H9 (cell line): ENCODE measurements at places on chromosomes 16 and 17. TPM values are rescaled to one million over a fixed set of nuclear protein-coding genes. Genes with fewer than 3 reads are reported as not detected.

DNA sequence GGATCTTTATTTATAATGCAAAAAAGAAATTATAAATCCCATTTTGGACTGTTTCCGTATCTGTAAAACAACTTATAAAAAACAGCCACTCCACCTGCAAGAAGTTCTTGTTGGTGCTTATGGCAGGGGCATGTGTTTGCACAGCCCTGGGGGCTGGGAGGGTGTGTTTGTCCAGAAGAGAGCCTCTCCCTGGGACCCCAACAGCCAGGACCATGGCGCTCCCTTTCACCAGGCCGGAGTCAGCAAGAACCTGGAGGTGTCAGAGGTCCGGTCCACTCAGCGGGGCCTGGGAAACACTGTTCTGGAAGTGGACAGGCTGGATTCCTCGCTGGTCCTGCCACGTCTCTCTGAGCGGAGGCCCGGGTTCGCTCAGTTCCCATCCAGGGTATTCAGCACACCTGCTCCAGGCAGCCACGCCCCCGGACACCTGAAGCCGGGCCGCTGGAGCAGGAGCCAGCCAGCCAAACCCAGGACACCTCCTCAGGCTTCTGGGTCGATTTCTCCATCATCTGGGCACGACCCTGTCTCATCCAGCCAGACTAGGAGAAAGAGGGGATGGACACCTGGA, 18.9 kb upstream of the GINS2 start:
- no peak for DNase-seq

- no peak for DNase-seq
Measured at GRCh38 chr17:77385750-77386501, 245.2 kb downstream of the SEC14L1 start.

DNA sequence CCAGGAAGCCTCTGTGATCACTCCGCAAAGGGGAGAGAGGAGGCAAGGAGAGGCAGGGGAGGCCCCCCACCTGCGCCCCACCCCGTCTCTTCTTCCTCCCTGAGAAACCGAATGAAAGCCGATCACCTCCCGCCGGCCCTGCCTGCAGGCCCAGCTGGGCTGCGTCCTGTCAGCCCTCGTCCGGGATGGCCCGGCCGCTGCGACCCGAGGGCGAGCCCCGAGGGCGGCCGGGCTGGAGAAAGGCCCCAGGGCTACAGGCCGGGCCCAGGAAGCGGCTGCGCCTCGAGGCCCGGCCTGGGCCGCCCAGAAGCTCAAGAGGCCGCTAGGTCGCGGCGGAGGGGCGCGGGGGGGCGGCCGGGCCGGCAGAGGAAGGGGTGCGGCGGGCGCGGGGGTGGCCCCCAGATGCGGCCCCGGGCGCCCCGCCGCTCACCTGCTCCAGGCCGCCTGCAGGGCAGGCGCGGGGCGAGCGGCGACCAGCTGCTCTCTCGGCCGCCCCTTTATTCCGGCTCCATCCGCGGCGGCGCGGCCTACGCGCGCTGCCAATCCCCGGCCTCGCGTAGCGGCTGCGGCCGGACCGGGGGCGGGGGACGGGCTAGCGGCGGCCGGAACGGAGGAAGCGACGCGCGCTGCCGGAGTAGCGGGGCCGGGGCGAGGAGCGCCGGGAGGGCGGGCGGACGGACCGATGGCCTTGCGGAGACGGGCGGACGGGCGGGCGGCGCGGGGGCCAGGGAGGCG, at the start of gene ZNF319:
TSS of gene ZNF319 (minus strand) at position 702 of the 735 bp plus-strand sequence. CDS start 2,407 bp downstream, outside the sequence.
- DNase-seq: no peak

DNA sequence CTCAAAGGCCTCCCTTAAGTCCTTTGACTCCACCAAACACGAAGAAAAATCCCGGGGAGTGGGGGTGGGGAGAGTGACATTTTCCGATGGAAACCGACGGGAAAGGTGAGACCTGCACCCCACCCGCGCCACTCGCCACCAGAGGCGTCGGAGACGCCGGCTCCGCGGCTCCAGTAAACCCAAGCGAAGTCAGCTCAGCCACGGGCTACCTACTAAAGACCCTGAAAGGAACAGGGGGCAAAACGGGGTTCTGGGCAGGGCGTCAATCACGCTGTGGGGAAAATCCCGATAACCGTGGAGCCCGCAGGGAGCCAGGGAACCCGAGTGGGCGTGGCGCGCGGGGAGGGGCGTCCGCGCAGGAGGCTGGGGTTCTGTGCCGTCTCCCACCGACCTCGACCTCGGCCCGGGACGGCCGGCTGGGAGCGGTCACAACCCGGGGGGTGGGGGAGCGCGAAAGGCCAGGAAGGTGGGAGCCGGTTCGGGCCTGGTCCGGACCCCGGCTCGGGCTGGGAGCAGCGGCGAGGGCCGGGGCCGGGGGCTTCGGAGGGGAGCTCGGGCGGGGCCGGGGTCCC, 565 bp downstream of the WDR45B start:
- DNase-seq: no peak

DNA sequence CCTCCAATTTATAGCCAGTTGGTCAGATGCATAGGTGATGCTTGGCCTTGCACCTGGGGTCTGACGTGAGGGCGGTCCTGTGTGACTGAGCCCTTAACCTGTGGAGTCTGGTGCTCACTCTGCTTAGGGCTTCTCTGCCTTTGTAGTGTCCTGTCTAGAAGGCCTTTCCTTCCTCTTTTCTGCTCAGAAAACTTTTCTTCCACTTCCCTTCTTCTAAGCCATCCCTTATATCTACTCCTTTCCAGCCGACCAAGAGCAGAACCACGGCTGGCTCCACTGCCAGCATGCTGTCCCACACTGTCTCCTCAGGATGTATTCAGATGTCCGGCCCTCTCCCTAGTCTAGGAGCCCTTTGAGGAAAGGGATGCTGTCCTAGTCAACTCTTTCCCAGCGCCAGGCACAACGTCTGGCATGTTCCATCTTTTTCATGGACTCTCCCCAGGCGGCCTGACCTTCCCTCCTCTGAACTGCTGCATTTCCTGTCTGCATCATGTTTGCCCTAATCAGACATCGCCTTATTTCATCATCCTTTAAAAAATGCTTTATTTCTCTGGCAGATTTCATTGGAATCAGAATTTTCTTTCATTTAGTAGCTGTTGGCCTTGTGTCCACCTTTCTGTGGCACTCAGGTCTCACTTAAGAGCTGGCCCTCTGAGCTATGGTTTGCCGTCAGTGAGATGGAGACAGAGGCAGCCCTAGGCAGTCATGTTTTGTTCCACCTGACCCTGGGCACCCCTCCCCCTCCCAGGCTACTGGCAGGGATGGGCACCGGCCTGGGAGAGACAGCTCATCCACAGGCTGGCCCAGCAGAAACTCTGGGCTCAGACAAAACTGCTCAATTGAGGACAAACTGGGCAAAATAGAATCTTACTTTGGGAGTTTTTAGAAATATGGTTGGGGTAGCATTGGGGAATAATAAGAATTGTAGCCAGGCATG, 15.5 kb upstream of the BRCA1 start:
- DNase-seq: no peak

DNA sequence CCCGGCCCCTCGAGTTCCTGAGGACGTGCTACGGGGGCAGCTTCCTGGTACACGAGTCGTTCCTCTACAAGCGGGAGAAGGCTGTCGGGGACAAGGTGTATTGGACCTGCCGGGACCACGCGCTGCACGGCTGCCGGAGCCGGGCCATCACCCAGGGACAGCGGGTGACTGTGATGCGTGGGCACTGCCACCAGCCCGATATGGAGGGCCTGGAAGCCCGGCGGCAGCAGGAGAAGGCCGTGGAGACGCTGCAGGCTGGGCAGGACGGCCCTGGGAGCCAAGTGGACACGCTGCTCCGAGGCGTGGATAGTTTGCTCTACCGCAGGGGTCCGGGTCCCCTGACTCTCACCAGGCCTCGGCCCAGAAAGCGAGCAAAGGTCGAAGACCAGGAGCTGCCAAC, 21.4 kb downstream of the FLYWCH1 start:
- no peak for DNase-seq

ABCA3 gene
- total RNA-seq: 8.0 and 9.5 TPM in 2 replicates

DNA sequence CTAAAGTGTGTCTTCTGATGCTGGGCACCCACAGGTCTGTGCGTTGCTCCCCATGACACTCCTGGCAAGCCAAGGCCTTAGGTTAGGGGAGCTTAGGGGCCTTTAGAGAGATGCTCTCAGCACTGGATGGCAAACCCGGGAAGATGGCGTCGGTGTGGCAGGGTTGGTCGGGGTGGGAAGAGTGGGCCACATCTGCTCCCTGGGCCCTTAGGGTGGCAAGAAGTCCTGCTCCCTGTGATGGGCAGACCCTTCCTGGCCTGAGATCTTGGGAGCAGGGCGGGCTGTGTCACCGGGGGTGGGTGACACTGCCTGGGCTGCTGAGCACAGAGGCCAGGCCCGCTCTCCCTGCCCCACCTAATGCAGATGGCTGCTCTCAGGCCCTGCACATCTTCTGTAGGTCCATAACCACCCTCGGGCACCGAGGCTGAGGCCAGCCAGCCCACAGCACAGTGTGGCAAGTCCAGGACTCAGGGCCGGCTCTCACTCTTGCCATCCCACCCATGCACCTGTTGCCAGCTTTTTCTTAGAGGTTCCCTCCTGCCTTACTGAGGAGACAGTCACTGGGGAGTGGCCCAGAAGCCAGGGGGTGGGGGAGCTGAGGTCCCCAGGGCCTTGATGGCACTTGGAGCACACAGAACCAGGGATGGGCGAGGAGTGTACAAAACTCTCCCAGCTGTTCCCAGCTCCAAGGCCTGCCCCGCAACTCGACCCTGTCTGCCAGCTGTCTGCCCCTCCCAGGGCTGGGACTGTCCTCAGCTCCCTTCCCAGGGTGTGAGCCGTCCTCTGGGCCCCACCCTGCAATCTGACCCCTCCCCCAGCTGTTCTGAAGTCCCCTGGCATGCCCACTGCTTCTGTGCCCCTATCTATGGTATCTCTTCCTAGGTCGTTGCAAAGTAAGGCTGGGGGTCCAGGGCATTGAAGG, 4.4 kb upstream of the MTSS2 start:
- DNase-seq: no peak

- no peak for DNase-seq
Measured at GRCh38 chr17:63988127-63988478, 10.0 kb upstream of the PRR29 start.

SLC46A1 gene
- total RNA-seq: 8.7 and 9.1 TPM in 2 replicates

DNAH9 gene
- 0.22 and 0.24 TPM in 2 replicates for total RNA-seq

- DNase-seq: no peak
Measured at GRCh38 chr17:51455211-51455610, 194.9 kb downstream of the UTP18 start.

GRCh38 chr17:2054262-2054511, 716 bp upstream of the HIC1 start:
- no peak for DNase-seq

CDT1 gene
- 74.1 and 79.7 TPM in 2 replicates for total RNA-seq

GRCh38 chr16:1431497-1432270, 806 bp downstream of the PERCC1 start:
- DNase-seq: no peak

- DNase-seq: peak; percentile 99
Measured at GRCh38 chr17:43760254-43760852, 1.8 kb upstream of the SOST start.

GRCh38 chr17:13024526-13025257, 6.9 kb upstream of the ELAC2 start:
- DNase-seq: peak; percentile 92

DNA sequence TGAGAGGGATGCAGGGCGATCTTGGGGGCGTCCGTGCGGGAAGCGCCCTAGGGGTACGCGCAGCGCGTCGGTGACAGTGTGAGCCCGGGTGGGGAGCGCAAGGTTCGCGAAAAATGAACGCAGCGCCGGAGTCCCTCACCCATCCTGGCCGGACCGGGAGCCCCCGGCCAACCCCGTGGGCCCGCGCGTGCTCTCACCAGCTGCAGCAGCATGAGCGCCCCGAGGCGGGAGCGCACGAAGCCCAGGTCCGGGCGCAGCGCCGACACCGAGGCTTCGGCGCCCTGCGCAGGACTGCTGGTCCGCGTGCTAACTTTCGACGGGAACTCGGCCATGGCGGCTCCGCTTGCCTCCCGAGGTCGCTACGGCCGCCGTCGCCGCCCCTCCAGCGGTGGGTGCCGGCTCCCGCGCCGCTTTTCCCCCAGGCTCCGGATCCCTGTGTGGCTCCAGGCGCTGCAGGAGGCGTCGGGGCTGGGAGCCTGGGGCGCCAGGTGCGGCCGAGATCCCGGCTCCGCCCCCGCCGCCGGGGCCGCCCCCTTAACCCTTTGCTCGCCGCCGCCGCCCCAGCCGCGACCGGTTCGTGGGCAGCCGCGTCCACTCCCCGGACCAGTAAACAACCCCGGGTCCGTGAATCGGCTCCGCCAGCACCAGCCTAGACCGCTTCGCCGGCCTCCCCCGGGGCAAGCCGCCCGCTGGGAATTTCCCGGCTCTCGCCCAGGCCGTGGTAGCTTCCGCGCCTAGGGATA, at the start of gene PLLP:
TSS of gene PLLP (minus strand) at position 464 of the 743 bp plus-strand sequence. CDS start at position 332, 132 bp downstream.
- peak; percentile 58 for DNase-seq

OR3A3 gene
- not detected in 2 replicates for total RNA-seq

PDILT gene
- not detected in 2 replicates for total RNA-seq
